RWPE2 (cell line): ENCODE measurements at places on chromosomes 3 and 15.

- no peak for DNase-seq
Observed at GRCh38 chr15:41263891-41264351, 32.9 kb downstream of the CHP1 start.

DNA sequence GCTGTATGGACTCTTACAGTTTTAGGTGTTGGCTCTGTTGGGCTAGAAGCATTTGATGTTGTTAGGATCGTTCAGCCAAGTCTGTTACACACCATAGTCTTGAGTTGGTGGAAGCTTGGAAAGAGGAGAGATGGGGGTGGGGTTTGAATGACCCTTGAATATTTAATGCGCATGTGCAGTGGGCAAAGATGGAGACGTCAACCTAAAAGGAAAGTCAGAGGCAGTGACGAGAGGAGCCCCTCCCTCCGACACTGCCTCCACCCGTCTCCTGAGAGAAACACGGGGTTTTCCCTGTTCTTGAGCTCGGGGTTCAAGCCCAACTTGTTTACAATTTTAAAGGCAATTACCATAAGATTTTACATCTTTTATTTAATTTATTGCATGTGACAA, 311.4 kb downstream of the SHQ1 start:
- no peak for DNase-seq

- DNase-seq, result no peak
Observed at GRCh38 chr15:90681480-90681879, 35.7 kb upstream of the BLM start.

- no peak for DNase-seq
Observed at GRCh38 chr3:52090933-52091468, 34.6 kb upstream of the DUSP7 start.

- DNase-seq, result peak; percentile 51
Observed at GRCh38 chr3:62665627-62666437, 209.4 kb downstream of the CADPS start.

DNA sequence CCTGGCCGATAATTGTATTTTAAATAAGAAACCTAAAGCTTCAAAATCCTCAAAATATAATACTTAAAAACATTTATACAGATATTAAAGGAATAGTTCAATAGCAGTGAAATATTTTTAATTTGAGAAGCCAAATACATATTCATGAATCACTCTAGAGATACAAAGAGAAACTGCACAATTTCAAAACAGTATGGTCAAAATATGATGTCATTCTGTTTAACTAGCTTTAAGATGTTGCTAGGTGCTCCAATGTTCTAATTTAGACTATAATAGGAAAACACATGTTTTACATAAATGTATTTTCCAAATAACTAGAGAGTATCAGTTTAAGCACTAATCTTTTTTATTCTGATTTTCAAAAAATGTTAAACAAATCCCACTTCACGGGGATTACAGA, 10.3 kb upstream of the NRROS start:
- DNase-seq, result no peak

DNA sequence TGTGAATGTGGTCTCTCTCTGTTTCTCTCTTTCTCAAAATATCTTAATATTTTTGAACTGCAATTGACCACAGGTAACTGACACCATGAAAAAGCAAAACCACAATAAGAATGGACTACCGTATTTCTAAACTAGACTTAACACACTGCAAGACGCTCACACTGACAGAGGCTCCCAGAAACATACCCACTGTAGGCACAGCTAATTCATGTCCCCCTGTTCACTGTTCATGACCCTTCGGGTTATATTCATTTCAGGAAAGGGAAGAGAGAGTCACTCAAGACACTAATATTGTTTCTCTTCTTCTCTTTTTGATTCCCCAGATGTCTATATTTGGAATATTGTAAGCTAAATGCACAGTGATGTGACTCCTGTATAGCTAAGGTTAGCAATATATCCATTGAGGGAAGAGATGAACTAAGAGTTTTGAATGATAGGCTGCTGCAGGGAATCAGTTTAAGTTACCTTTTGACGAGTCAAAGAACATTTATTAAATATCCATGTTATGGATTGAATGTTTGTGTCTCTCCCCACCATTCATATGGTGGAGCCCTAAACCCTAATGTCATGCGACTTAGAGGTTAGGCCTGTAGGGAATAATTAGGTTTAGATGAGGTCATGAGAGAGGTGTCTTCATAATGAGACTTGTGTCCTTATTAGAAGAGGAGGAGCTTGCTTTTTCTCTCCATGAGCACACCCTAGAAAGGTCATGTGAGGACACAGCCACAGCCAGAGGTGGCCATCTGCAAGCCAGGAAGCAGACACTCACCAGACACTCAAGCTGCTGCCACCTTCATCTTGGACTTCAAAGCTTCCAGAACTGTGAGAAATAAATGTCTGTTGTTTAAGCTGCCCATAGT, 216.6 kb upstream of the GRM7 start:
- DNase-seq, result no peak

GRCh38 chr3:98333989-98334606, 19.6 kb upstream of the OR5K4 start:
- no peak for DNase-seq

DNA sequence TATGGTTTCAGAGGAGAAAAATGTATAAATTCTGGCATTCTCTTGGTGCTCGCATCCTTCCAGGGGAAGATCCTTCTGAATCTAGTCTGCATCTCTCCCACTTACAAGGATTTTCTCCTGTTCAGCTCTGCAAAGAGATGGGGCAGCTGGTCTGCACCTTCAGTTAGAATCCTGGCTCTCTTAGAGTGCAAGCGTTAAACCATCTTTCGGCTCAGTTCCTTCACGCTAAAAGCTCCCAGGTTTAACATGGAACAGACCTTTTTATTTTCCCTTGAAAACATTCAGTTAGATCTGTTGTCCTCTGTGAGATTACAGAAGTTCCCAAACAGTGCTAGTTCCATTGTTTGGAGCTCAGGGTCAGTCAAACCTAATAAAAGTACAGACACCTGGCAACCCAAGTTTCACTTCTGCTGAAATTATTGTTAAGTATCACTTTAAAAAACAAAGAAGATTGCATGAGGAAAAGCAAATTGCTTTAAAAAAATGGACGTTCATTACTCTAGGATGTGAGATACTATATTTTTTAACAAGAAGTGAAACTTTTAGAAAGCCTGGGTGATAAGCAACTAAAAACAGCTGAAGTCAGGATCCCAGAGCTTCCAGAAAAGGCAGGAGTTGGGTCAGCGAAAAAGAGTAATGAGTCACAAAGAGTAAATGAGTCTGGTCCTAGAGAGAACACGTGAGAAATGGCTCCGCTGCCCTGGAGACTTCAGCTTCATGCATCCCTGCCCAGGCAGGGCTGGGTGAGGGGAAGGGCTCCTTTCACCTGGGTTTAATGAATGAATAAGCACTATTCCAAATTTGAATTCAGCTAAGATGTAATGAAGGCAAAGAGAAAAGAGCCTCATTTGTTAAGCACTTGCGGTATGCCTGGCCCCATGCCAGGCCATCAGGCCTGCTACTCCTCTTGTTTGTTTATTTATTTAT, 63.3 kb downstream of the ABTB1 start:
- peak; percentile 37 for DNase-seq

- DNase-seq, result no peak
Observed at GRCh38 chr15:46442901-46443590, 808.2 kb downstream of the SQOR start.

GRCh38 chr3:31968927-31969418, 12.1 kb downstream of the OSBPL10 start:
- DNase-seq, result no peak

- DNase-seq, result no peak
Observed at GRCh38 chr15:60679256-60679655, 200.3 kb upstream of the ICE2 start.

DNA sequence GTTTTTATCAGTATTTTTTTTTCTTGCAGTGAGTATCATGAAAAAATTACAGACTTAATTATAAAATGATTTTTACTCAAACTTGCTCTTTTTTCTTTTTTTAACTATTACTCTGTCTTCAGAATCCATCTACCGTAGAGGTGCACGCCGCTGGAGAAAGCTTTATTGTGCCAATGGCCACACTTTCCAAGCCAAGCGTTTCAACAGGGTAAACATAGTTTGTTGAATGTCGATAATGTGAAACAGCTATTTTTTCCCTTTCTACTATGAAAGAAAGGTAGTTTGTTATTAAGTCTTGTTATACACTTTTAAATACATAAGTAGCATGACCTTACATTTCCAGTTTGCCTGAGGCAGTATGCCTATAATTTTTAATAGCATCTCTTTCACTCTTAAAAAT, 45.6 kb downstream of the PRKCI start:
- no peak for DNase-seq

DNA sequence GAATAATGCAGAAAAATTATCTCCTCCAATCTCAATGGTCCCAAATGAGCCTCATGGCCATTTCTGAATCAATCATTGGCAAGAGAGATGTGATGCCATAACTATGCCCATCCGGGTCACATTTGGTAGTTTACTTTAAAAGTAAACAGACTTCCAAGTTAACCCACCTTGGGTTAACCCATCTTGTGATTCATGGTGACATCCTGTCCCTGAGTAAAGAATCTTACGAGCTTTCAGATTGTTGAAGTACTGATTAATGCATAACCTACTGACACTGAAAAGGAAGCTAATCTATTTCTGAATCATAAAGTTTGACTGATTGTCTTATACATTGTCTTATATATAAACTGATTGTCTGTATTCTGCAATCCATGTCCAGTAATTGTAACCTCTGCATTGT, 467.2 kb upstream of the AGTR1 start:
- DNase-seq, result no peak

GRCh38 chr3:112767177-112767576, 79.5 kb downstream of the CD200R1L start:
- no peak for DNase-seq

- DNase-seq, result no peak
Observed at GRCh38 chr3:121883507-121883906, 10.7 kb upstream of the SLC15A2 start.

DNA sequence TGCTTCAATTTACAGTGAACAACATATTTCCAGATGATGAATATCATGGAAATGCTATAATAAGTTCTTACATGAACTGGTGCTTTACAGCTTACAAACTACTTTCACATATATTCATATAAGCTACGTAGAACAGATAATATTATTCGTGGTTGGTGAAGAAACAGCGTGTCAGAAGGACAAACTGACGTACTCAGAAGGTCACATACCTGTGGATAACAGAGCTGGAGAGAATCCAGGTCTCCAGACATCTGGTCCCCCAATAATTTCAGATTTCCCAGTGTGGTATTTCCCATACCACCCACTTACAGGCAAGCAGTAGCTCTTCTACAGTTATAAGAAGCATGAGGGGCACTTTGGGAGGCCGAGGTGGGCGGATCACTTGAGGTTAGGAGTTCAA, 156.6 kb downstream of the PLD1 start:
- no peak for DNase-seq

DNA sequence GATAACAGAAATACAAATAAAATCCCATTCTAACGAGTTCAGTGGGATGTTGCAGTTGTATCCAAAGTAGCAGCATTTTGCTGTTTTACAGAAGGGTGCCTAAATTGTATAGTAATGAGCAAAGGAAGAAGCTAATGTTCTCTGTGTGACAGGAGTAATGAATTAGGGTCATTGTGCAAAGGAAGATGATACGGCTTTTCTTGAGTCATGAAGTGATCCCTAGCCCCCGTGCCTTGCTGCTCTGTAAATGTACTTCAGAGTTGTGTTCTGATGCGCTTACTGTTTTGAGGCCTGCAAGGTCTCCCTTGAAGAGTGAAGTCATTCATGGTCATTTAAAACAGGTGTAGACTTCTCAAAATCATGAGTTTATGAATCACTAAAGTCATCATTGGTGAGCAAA, 37.9 kb downstream of the ATP1B3 start:
- no peak for DNase-seq

- DNase-seq, result no peak
Observed at GRCh38 chr3:80050826-80051601, 283.2 kb upstream of the ROBO1 start.

DNA sequence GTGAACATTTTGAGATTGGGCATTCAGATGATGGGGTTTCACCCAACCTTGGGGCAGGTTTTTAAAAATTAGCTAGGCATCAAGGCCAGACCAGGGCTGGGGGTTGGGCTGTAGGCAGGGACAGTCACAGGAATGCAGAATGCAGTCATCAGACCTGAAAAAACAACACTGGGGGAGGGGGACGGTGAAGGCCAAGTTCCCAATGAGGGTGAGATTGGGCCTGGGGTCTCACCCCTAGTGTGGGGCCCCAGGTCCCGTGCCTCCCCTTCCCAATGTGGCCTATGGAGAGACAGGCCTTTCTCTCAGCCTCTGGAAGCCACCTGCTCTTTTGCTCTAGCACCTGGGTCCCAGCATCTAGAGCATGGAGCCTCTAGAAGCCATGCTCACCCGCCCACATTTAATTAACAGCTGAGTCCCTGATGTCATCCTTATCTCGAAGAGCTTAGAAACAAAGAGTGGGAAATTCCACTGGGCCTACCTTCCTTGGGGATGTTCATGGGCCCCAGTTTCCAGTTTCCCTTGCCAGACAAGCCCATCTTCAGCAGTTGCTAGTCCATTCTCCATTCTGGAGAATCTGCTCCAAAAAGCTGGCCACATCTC, 6.1 kb downstream of the RHO start:
- DNase-seq, result no peak

- no peak for DNase-seq
Observed at GRCh38 chr15:62545467-62546227, 380.6 kb upstream of the C2CD4B start.

DNA sequence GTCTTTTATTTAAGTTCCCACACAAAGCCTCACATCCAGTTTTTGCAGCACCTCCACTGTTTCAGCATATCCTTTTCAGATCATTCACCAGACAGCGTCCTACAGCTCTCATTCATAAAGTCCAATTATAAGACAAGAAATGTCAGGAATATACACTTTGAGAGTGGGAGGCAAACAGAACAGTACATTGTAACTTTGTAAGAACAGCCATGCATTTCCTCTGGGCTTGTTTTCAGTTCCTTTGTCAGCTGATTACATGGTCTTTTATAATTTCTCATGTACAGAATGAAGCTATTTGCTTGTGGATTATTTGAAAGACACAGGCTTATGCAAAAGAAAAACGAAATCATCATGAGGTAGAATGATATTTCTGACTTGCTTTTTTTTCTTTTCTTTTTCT, 85.7 kb downstream of the SOX2 start:
- no peak for DNase-seq

- DNase-seq, result no peak
Observed at GRCh38 chr3:77377717-77378116, 337.8 kb downstream of the ROBO2 start.

DNA sequence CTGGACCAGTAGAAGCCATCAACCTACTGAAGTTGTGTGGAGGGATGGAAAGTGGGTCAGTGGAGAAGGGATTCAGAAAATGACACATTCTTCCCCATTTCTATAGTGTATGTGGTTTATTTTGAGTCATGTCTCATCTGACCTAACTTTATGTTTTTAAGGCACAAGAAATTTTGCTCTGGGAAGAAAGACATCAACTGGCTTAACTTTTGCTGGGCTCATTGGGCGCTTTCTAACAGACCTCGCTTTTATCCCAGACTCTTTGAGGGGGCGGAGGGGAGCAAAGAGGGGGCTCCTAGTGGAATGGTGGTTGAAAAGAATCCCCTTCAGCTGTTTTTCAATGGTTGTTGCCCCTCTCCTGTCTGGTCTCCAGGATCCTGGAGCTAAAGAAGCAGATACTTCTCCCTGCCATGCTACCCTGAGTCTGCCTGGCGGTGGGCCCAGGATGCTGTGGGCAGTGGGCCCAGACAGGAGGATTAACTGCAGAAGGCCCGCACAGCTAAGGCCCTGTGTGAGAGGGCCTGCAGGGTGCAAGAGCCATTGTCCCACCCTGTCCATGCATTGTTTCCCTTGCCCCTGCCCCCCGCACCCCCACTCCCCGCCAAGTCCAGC, 14.5 kb downstream of the CSRNP1 start:
- DNase-seq, result no peak
